A549 treated with DMSO at 1 μM for 4 hours (cell line): ENCODE measurements at places on chromosomes 13 and 19. TPM values are rescaled to one million over a fixed set of nuclear protein-coding genes. Genes with fewer than 3 reads are reported as not detected.

The ABHD8 gene
- 2.0 to 3.6 TPM (median 3.2 TPM) in 5 replicates for total RNA-seq

The POLR2I gene
- 220 to 257 TPM (median 244 TPM) in 5 replicates for total RNA-seq

The LPAR2 gene
- total RNA-seq = 2.7 to 4.9 TPM (median 4.1 TPM) in 5 replicates

The PALM3 gene
- 1.8 to 2.5 TPM (median 2.0 TPM) in 5 replicates for total RNA-seq

The CYP4F3 gene
- 1.8 to 3.2 TPM (median 2.6 TPM) in 5 replicates for total RNA-seq

The PRSS57 gene
- 0.09 to 0.31 TPM (median 0.12 TPM) in 4 of 5 replicates, not detected in the other for total RNA-seq
